NCI-H526 treated with DMSO at 0.1 percent for 48 hours (cell line): ENCODE measurements at places on chromosomes 5 and 9.

GRCh38 chr5:100644776-100645175, 109.6 kb downstream of the FAM174A start:
- no peak for DNase-seq

DNA sequence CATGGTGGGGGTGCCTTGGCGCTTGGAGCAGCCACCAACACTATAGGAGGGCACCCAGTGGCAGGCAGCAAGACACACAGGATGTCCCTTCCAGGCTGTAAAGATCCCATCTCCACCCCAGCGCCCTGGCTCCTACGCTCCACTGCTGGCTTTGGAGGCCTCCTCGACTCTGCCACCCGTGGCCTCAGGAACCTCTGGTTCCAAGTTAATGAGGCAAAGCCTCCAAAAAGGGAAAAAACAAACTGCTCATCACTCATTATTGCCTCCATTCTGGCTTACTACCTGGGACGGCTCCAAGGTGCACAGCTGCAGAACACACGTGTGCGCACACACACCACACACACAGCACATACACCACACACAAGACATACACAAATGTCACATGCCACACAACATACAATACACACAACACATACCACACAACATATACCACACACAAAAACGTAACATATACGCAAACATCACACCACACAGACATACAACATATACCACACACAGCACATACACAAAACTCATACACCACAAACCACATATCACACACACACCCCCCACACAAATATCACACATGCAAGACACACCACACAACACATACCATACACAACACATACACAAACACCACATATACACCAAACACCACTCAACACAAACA, 45.3 kb downstream of the ROR2 start:
- no peak for DNase-seq

- DNase-seq = no peak
Observed at GRCh38 chr5:11822598-11822997, 81.6 kb downstream of the CTNND2 start.

DNA sequence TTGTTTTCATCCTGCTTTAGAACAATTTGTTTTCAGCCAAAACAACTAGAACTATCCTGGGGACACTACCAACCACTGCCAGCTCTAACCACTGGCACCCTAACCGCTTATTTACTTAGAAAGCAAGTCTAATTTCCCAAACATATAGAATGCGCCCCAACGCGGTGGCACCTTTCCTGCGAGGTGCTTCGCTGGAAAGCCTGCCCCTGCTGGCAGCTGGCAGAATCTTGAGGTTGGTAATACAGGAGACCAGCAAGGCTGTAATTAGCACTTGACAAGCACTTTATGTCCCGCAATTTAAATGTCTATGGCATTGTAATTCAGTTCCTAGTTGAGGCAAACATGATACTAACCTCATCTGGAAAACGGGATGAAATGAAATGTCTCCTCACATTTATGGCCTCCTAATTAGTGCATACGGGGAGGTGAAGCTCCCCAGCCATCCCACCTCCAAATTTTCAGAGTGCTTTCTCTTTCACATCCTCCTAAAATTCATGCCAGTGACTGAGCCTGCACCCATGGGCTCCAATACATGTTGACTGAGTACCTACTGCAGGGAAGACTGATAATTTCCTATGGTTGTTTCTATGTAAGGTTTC, 30.4 kb downstream of the GABBR2 start:
- no peak for DNase-seq

DNA sequence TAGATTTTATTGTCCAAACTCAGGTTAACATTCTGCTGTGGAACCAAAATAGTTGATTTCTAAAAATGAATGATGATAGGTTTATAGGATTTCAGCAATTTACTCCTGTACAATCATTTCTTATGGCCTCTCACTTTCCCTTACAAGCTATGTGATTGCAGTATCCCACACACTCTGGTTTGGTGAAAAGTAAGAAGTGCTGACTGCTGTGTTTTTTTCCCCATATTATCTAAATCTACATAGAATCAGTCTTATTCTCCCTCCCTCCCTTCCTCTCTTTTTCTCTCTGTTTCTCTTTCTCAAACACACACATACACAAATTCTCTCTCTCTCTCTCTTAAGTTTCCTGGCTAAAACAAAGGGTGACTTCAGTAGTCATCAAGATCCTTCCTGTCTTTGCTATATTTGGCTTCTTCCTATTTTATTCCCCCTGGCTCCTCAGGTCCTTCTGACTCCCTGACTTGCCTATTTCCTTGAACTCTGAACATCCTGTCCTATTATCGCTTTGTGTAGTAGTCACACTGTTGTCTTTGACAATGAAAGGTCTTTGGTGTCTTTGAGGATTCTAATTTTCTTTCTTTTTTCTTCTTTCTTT, 55.9 kb upstream of the HAPLN1 start:
- no peak for DNase-seq

- peak; percentile 70 for DNase-seq
Observed at GRCh38 chr5:14145435-14146334, 2.5 kb downstream of the TRIO start.

- DNase-seq = no peak
Observed at GRCh38 chr9:33315371-33315770, 25.1 kb downstream of the NFX1 start.

GRCh38 chr9:93648181-93648580, 71.8 kb downstream of the PHF2 start:
- DNase-seq = no peak

- no peak for DNase-seq
Observed at GRCh38 chr9:92665836-92666235, 4.1 kb downstream of the IPPK start.

- no peak for DNase-seq
Observed at GRCh38 chr5:54518146-54518817, 723 bp downstream of the SNX18 start.

GRCh38 chr9:122030357-122030756, 62.8 kb downstream of the TTLL11 start:
- DNase-seq = no peak

GRCh38 chr9:110897943-110898342, 140.3 kb downstream of the LPAR1 start:
- DNase-seq = no peak

DNA sequence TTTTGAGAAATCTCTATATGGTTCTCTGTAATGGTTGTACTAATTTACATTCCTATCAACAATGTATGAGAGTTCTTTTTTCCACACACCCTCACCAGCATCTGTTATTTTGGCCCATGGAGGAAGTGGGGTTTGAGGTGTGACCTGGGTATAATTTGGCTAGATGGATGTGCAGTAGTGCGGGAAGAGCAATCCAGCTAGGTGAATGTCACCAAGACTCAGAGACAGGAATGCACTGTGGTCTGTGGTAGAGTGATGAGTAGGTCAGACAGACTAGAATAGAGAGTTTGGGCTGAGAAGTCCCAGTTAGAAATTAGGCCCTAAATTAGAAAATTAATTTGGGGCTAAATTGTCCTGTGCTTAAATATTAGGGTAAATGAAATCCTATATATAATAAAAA, 32.8 kb upstream of the PIP5K1B start:
- no peak for DNase-seq

GRCh38 chr9:107862323-107862722, 372.8 kb upstream of the KLF4 start:
- no peak for DNase-seq

GRCh38 chr5:162911873-162912272, 525.5 kb upstream of the CCNG1 start:
- DNase-seq = no peak

- DNase-seq = no peak
Observed at GRCh38 chr5:54772231-54772630, 213.2 kb downstream of the ESM1 start.

DNA sequence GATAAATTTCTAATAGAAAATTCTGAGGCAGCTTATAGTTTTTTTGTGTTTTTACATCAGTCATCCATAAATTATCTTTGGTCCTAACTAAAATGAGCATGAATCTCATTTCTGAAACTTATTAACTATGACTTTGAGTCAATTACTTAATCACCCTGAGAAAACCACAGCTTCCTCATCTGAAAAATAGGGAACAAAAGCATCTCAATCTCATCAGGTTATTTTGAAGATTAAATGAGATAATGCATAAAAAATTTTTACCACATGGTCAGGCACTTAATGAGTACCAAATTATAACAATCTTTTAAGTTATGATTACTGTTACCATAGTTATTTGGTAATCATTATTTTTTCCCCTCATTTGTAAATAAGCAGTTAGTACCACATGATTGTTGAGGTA, 279.1 kb downstream of the MAST4 start:
- no peak for DNase-seq

GRCh38 chr5:17424674-17425073, 73.4 kb upstream of the TAF11L2 start:
- no peak for DNase-seq

GRCh38 chr5:2163940-2164490, 281.3 kb upstream of the IRX4 start:
- no peak for DNase-seq

GRCh38 chr9:16031971-16032370, 479.1 kb downstream of the CCDC171 start:
- no peak for DNase-seq

- no peak for DNase-seq
Observed at GRCh38 chr5:135444881-135445280, 2.3 kb downstream of the DCANP1 start.

- DNase-seq = no peak
Observed at GRCh38 chr5:135395866-135396265, 3.2 kb downstream of the MACROH2A1 start.

DNA sequence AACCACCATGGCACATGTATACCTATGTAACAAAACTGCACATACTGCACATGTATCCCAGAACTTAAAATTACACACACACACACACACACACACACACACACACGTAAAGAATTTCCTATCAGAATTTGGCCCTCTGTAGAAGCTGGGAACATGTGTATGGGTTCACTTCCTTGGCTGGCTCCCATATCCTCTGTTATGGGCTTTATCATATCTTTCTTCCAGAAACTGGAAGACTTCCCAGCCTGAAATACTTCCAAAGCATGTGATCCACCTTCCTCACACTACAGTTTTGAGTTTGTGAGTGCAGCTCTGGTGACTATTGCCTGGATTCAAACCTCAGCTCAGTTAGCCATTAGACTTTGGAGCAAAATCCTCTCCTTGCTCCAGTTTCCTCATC, 78.6 kb upstream of the GDNF start:
- DNase-seq = no peak

- DNase-seq = no peak
Observed at GRCh38 chr5:130541617-130542221, 623.3 kb downstream of the HINT1 start.

DNA sequence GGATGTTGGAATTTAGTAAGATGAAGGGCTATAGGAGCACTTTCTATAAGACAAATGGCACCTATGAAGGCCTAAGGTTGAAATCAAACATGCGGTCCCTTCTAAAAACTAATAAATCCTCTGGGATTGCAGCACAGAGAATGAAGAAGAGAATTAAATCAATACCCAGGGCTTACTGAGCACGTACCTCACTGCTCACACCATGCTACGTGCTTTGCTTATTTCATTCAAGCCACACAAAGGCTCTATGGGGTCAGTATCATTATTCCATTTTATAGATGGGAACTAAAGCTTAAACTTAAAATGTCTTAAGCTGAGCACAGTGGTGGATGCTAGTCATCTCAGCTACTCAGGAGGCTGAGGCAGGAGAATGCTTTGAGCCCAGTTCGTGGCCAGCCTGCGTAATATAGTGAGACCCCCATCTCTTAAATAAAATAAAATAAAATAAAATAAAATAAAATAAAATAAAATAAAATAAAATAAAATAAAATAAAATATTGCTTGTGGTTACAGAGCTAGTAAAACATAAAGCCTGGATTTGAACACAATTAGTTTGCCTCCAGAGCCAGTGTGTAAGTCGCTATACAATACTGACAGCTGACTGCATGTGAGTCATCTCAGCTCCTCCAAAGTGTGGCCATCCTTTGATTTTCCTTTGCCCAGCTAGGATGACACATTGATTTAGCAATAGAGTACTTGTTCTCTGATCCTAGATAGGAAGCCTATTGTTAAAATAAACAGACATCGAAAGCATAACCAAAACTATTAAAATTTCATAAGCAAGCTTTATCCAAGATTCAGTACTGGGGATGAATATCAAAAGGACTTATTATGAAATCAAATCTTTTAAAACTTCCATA, 20.9 kb upstream of the DPYSL3 start:
- no peak for DNase-seq
